ENCODE measurements at places on chromosomes 7 and 10.

DNA sequence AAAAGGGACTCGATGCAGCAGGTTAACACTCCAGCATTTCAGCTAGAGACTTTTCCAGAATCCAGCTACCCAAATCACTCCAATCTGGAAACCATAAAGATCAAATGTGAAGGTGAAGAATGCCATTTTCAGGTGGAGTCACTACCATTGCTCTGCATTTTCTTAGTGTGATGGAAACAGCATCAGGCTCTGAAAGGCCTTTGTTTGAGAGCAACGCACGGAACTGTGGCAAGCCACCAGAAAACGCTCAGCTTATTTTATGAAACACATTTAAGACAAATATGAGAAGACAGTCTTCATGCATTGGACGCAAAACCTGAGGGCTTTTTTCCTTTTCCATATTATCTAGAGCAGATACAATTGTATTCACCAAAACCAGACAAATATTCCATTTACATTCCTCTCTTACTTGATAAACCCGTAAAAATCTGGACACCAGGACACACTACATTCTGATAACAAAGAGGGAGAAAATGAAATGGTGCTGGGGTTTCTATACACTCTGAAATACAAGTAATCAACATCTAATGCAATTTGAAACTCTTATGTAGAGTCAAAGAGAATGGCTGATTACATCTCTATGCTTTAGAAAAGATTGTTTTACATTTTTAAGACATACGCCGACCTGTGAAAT is 99.1 kb downstream of the NRP1 start:
- DNase-seq = no peak

DNA sequence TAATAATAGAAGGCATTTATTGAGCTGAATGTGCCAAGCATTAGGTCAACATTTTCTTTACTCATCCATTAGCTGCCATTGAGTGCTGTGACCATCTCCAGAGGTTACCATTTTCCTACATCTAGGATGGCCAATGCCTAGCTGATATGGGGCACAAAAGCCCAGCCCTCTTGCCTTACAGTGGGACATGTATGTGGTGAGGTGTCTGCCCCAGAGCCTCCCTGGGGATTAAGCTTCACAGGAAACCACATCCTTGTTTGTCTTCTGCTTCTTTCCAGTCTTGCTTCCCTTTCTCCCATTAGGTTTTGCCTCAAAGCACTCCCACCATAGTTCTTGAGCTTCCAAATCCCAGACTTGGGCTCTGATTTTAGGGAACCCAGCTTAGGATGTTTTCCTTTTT is 258.7 kb downstream of the SORCS3 start:
- DNase-seq = no peak

DNA sequence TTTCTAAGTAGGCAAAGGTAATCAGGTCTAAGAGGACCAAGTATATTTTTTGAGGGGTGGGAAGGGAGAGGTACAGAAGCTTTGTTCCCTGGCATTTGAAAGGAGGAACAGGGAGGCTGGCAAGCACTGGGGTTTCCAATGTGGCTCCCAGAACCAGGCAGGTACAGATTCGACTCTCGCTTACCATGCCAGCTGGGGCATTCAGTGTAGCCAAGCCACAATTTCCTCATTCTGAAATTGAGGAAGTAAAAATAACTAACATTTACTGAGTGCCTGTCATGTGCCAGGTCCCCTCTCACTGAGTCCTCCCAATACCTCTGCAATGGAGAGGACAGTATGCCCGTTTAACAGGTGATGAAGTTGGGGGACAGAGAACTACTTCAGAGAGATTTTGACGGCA is 45.9 kb upstream of the BET1 start:
- no peak for DNase-seq

DNA sequence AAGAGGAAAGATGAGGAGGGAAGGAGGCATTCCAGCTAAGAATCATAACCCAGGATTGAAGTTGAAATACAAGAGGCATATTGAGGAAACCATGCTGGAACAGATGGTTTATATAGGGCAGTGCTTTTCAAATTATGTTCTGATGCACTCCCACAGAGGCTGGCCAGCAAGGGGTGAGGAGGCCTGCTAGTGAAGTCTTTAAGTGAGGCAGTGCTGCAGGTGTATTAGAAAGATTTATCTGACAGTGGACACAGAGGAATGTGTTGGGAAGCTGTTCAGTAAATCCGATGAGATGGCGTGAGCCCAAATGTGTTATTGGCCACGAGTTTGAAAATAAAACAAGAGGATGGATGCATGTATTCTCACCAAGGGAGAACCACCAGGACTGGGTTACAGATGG is 28.6 kb downstream of the REEP3 start:
- DNase-seq = no peak

DNA sequence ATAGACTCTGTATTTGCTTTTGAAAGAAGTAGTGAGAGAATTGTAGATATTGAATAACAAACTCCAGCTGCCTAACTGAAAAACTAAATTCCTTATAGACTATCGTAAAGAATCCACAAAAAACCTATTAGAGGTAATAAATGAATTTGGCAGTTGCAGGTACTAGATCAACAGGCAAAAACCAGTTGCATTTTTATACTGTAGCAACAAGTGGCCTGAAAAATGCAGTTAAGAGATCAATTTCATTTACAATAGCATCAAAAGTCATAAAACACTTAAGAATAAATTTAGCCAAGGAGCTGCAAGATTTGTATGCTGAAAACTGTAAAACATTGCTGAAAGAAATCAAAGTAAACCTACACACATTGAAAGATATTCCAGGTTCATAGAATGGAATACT is 70.3 kb downstream of the GALNT11 start:
- no peak for DNase-seq

- no peak for DNase-seq
Observed at GRCh38 chr10:66777665-66778064, 148.2 kb upstream of the LRRTM3 start.

GRCh38 chr10:81564143-81564542 is 310.9 kb upstream of the NRG3 start:
- DNase-seq = no peak

DNA sequence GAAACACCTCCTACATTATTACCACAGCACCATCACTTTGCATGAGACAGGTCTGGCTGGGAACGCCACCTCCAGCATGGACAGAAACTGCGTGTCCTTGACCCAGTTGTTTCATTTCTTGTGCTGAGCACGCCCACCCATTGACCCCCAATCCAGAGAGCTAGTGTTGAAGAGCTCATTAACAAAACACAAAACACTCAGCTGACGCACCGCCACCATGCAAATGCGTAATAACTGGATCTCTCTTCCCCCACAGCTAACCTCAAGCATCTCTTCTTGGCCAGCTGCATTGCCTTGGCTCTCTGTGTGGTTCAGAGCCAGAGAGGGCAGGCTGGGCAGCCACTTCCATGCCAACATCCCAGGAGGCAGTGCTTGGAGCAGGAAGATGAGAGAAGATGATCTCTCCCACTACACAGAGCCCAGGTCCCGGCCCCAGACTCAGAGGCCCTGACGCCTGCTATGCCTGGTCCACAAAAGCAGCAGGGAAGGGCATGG is 173.5 kb downstream of the PLXNA4 start:
- DNase-seq = peak; percentile 24

DNA sequence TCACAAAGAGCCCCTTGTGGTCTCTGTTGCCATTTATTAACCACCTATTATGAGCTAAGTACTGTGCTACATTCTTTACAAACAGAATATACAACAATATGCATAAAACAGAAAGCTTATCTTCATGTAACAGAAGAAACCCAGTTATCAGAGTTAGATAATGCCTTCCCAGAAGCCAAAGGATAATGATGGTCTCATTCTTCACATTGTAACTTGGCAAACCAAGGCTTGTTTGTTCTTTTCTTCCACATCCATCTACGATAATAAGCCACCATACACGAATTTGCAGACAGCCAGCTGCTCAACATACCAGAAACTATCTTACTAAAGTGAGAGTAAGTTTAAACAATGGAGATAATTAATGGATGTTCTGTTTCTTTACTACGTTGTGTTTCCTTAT is 127.6 kb downstream of the NEBL start:
- DNase-seq = no peak

DNA sequence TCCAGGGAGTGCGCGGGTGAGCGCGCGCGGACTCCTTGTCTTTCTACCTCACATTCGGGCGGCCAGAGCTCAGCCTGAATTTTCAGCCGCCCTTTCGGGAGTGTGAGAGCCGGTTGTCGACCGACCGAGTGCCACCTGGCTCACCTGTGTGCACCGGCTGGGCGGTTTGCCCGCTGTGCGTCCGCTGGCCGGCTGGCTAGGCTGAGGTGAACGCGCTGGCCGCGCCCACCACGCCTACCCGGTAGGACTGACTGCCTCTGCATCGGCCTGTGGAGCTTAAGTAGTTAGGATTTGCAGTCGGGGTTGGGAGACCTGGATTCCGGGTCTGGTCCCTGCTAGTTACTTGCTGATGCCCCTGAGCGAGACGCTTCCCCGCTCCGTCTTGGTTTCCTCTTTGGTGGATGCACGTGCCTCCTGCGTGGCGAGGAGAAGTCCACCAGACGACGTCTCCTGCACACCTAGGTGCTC is 553 bp downstream of the TSPAN15 start:
- DNase-seq = no peak

GRCh38 chr10:24465124-24465874 is 256.4 kb downstream of the KIAA1217 start:
- no peak for DNase-seq

DNA sequence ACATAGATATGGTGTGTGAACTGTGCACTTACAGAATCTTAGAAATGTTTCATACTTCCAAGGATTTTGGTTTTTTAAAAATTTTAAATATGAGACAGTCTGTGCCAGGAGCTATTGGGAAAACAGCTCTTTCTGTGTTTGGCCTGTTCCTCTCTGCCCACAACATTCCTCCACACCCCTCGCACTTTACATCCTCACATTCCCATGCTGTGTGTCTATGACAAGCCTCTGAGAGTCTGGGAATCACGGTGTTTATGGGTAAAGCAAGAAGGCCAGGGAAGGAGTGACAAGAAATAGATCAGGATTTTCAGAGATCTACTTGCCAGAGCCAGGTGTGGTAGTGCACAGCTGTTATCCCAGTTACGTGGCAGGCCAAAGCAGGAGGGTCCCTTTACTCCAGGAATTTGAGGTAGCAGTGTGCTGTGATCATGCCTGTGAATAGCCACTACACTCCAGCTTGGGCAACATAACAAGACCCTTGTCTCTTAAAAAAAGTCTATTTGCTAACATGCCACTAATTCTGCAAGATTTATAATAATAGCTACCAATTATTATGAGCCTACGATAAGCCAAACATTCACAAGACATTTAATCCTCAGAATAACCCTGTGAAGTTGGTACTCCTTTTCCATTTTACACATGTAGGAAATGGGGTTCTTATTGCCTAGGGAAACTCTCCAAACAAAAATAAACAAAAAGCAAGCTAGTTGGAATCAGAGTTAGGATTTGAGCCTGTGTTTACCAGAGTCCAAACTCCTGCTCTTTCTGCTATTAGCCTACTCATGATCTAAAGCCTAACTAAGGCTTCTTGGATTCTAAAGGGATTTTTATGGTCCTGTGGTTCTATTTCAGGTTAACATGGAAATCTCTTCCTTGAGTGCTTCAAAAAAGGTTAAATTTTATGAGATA is 168.3 kb upstream of the SP8 start:
- DNase-seq = no peak

DNA sequence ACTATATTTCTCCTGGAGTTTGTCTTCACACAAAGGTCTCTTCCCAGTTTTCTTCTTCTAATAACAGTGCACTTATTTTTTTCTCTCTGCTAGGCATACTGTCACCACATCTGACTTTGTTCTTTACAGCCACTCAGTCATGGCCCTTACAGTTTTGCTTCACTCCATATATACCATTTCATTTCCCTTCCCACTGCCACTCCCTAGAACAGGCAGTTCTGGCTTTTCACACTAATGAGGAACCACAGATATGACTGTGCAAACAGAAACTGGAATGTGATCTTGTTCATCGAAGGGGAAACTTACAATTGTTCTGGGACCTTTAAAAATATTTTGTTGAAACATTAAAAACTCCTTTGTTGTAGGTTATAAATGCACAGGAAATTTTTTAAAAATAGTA is 67.3 kb downstream of the EPDR1 start:
- no peak for DNase-seq

DNA sequence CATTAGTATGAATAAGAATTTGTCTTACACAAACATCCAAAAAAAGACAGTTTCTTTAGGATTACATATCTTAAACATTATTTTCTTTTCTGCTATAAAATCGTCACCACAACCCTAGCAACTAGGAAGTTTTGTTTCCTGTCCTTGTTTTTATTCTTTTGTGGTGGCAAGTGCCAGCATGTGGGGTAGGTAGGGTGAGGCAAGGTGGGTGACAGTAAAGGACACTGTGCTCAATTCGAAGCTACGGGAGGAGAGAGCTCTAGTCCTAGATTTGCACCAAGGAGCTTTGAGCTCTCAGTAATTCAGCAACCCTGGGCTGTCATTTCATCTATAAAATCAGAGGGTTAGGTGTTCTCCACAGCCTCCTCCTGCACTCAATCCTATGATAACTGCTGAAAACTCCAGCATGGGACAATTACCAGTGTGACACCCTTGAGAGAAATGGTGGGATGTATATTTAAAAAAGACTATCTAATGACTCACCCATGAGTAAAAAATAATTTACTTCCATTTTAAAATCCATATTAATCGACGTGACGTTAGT is 187.1 kb downstream of the FAM107B start:
- no peak for DNase-seq

GRCh38 chr7:43569424-43569823 is 13.5 kb upstream of the STK17A start:
- DNase-seq = no peak

DNA sequence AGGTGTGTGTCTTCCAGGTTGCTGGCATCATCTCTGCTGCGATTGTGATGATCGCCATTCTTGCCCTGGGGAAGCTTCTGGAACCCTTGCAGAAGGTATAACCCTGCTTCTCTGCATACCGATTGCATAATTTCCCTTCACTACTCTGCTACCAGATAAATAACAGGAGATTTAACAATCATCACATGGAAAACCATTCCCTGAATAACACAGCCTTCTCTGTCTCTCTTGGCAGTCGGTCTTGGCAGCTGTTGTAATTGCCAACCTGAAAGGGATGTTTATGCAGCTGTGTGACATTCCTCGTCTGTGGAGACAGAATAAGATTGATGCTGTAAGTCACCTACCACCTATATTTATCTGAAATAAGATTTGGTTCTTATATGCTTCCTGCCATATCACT is 33.8 kb downstream of the SLC26A4 start:
- DNase-seq = peak; percentile 22

DNA sequence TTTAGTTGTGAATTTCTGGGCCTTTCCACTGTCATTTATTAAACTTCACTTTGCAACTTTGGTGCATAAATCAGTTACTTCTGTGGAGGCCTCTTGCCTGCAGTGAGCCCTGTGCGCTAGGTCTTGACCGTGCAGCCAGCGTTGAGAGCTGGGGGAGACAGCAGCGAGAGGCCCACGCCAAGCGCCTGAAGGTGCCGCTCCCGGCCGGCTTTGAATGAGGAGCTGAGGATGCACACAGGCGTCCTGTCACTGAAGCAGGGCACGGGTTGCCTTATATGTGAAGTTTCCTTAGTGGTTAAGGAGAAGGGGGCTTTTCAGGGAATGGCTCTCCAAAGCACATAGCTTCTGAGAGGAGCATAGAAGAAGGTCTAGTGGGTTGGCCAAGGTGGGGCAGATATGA is 70.9 kb upstream of the CCNY start:
- DNase-seq = no peak

GRCh38 chr7:79880312-79880711 is 254.3 kb upstream of the GNAI1 start:
- DNase-seq = peak; percentile 74

GRCh38 chr7:2248984-2249694 is 7.1 kb downstream of the NUDT1 start:
- no peak for DNase-seq

Data from NCI-H2227 treated with DMSO at 0.1 percent for 48 hours (cell line).